HFF-Myc (cell line): ENCODE measurements at places on chromosomes 4 and X.
A peak's percentile ranks its signal among the peaks of the same experiment; 100 is the strongest.

GRCh38 chrX:55714161-55714560 is 3.4 kb upstream of the RRAGB start:
- DNase-seq = no peak

GRCh38 chr4:145694929-145695328 is 15.0 kb downstream of the C4orf51 start:
- DNase-seq = no peak

DNA sequence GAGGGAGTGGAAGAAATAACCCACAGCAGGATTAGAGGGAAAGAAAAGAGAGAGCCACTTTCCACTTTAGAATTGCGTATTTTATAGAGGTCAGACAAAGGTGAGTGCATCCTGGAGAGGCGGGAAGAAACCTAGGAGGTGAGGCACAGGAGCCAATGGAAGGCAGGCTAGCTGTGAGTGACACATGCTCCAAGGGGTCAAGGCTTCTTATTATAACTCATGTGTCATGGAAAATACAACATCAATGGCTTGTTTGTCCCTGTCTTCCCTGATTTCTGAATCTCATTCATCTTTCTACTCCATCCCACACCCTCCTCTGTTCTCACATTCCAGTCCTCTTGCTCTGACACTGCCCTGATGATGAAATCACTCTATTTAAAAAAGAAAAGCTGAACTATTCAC is 14.4 kb downstream of the ANXA3 start:
- DNase-seq = no peak

GRCh38 chrX:103818842-103819619 is 13.0 kb downstream of the RAB9B start:
- no peak for DNase-seq

DNA sequence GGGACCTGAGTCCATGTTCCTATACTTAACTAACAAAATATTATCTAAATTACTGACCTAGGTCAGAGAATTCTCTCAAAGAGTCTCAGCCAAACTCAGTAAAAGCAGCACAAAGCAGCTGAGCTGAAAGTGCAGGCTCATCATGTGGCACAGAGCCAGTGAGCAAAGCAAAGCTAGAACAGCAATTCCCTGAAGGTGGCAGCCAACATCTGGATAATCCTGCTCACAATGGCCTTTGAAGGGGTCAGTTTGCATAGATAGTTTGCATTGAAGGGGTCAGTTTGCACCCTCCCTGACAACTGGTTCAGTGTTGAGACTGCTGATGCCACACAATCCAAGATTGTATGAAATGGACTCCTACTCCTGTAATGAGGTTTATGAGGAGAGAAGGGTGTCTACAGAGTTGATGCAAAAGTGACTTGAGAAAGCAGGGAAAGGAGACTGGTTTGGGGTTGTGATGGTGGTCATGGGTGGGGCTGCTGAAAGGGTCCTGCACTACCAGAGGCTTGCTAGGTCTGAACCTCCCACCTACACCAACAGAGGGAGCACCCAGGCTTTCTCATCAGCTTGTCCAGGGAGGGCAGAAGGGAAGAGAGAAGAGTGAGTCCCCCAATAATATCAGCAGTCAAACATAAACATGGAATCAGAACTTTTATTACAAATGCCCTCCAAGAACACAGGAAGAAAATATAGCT is 39.7 kb downstream of the TRIM61 start:
- no peak for DNase-seq

DNA sequence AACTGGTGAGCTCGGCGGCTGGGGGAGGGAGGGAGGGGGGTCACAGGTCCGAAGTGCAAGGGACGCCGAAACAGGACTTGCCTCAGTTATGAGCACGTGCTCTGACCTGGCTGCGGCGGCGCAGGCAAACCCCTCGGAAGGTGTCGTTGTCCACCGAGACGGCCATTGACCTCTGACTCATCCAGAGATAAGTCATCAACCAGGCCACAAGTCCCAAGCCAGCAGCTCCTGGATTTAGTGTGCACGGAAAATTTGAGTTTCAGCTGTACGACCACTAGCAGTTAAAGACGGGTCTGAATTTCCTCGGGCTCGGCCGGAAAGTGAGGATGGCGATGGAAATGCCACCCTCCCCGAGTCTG is 674 bp downstream of the SH3D19 start:
- peak; percentile 47 for DNase-seq

DNA sequence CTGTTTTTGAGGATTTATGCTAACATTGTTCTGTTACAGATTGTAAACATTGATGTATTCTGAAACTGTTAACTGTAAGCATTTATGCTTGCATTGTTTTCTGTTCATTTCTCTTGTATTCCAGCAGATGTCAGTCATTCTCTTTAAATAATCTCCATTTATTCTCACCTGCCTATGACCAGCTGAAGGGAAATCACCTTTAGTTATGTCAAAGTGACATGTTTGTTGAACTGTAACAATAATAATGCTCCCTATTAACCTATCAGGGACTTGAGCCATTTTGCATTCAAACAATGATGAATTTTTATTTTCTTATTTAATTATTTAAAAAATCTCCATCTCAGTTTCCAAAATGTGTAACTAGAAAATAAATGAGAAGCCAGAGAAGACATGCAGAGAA is 58.0 kb downstream of the SPCS3 start:
- no peak for DNase-seq
